ENCODE measurements at places on chromosomes 2 and 18. TPM values are rescaled to one million over a fixed set of nuclear protein-coding genes. Genes with fewer than 3 reads are reported as not detected.

Gene HRH4
- total RNA-seq, result not detected

Gene CAVIN2
- total RNA-seq, result 6.6 TPM

- DNase-seq, result no peak
These were observed 1.3 kb upstream of the TOGARAM2 start for GRCh38 chr2:28979576-28980366.

DNA sequence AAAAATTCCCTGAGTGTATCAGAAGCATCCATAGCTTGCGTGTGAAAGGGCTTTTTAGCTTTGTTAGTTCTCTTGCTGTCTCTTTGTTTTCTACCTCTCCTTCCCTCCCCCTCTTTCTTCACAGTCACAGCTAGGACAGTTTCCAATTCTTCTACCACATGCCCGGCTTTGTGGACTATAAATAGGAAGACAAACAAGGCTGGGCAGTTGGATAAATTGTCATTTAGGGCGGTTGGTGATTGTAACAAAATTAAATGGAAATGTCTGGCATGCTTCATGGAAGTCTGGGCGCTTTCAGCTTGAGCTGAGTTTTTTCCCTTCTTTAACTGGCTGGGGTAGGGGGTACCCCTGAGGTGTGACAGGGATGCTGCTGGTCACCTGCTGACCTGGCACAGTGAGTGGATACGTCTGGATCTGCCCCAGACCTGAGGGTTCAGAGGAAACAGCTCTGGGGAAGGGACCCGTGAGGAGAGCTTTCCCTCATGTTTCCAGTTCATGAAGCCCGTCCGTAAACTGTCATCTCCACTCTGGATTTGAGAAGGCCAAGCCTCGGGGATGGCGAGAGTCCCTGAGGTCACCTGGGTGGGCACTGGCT, 29.0 kb upstream of the GIGYF2 start:
- DNase-seq, result peak; percentile 36

- no peak for DNase-seq
These were observed 14.8 kb upstream of the ARL5A start for GRCh38 chr2:151842830-151843690.

GRCh38 chr2:15172825-15173224, 388.3 kb downstream of the NBAS start:
- DNase-seq, result no peak

GRCh38 chr18:58466636-58467205, 162.2 kb downstream of the ALPK2 start:
- no peak for DNase-seq

Data from occipital lobe (tissue), 3 donors.